Vagina (tissue), 2 donors: ENCODE measurements at places on chromosomes 11 and 22.

GRCh38 chr11:107669191-107669740, 42.6 kb downstream of the SLN start:
- H3K27me3 ChIP-seq: no peaks in the 10 kb centered on the region
- no peak overlapping the region for H3K27ac ChIP-seq
- H3K4me3 ChIP-seq: no peak overlapping the region
- H3K36me3 ChIP-seq: no peaks in the 10 kb centered on the region
- DNase-seq: no peak
- no peaks in the 10 kb centered on the region for H3K4me1 ChIP-seq

DNA sequence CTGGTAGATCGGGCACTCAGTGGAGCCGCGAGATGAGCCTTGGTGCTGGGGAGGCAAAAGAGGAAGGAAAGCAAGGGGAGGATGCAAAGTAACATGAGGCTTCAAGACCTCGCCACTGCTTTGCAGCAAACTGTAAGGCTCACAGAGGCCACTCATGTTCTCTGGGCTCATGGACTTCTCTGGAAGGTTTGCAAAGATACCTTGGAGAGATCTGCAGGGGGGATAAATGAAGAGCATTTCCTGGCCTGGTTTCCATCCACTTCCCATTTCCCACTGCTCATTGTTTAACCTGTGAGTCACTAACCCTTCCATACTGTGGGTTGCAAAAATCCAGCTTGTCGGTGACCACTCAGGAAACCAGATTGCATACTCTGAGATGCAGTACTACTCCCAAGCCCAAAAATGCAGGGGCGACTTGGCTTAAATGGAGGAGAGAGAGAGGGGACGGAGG, 38.5 kb downstream of the OSBP2 start:
- H3K27ac ChIP-seq: no peak overlapping the region
- no peaks in the 10 kb centered on the region for H3K36me3 ChIP-seq
- no peaks in the 10 kb centered on the region for H3K27me3 ChIP-seq
- H3K4me3 ChIP-seq: no peak overlapping the region
- no peak for DNase-seq

DNA sequence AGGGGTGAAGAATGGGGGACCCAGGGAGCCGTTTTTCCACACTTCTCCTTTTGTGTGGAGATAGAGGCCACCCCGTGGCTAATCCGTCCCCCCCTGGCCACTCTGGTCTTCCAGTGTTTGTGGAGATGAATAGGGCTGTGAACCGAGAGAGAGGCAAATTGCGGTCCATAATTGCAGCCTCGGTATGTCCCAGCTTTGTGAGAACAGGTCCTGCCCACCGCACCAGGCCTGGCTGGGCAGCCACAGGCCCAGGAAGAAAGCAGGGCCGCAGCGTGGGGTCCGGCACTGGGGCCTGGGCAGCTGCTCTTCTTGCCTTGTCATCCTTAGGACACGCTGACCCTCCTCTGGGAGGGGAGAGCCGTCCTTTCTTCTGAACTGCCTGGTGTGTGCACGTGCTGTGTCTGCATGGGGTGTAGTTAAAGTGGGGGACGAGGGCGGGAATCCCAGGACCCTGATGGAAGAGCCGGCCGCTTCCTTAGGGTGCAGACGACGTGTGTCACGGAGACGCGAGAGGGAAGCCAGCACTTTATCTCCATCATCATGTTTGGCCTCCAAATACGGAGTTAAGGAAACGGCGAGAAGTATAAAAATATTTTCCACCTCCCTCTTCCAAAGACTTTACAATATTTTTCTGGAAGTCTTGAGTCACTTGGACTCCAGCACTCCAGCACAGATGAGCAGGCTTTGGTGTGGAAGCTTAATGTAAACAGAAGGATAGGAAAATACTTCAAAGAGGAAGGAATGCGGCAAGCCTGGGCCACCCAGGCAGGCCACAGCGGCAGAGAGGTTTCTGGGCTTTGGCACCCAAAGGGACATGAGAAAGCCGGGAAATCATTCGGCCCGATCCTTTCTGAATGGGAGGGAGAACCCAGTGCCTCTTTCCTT, 1248.4 kb downstream of the BRD1 start:
- H3K36me3 ChIP-seq: no peaks in the 10 kb centered on the region
- no peak overlapping the region for H3K27ac ChIP-seq
- no peaks in the 10 kb centered on the region for H3K27me3 ChIP-seq
- no peaks in the 10 kb centered on the region for H3K4me1 ChIP-seq
- H3K4me3 ChIP-seq: no peak overlapping the region

DNA sequence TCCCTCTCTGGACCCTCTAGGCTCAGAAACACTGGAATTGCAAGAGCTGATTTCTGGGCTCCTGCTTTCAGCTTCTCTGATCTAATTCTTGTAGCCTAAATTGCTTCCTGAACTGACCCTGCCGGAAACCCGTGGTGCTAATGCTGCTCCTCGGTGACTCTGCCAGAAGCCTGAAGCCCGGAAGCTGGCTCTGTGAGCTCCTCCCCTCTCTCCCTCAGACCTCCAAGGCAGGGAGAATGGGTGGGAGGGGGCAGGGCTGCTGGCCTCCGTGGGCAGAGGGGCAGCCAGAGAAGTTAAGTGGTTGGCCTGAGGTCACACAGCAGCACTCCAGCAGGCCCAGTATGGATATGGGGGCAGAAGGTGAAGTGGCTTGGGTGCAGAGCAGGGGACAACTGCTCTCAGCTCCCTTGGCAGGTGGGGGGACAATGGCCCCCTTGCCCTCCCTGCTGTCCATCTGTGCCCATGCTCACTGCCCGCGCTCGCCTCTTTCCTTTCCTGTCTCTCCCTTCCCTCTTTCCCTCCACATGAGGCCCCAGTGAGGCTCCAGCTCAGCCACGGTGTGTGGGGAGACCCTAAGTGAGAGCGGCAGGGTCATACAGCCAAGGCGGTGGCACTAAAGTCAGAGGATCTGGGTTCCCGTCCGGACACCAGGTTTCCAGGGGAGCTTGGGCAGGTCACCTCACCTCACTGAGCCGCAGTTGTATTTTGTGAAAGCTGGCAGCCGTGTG, 16.2 kb downstream of the CAPN5 start:
- H3K4me1 ChIP-seq: peaks cover 24% of the 10 kb centered on the region
- H3K36me3 ChIP-seq: no peaks in the 10 kb centered on the region
- peak overlapping the region; percentile 45 for H3K27ac ChIP-seq
- no peak for DNase-seq
- H3K4me3 ChIP-seq: peak overlapping the region; percentile 1

DNA sequence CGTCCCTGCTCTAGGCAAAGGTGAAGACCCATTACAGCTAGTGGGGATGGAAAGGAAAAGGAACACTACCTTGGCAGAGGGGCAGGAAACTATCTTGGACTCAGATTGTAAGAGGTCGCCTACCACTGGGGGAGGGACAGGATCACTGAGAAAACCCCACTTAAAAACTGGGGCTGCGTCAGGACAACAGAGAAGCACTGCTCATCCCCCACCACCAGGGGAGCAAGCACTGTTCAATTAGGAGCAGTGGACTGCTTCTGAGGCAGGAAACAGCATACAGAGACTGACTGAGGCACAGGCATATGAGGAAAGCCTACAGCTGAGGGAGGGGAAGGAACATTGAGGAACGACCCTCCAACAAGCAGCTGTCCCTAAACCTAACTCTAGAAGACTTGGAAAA, 20.8 kb upstream of the DLAT start:
- no peak overlapping the region for H3K27ac ChIP-seq
- no peak overlapping the region for H3K4me3 ChIP-seq
- no peaks in the 10 kb centered on the region for H3K27me3 ChIP-seq
- no peak for DNase-seq

GRCh38 chr22:38304526-38304925, 12.7 kb downstream of the CSNK1E start:
- no peak overlapping the region for H3K4me3 ChIP-seq
- DNase-seq: no peak
- peaks cover 61% of the 10 kb centered on the region for H3K4me1 ChIP-seq
- peaks cover 3% of the 10 kb centered on the region for H3K36me3 ChIP-seq
- peak overlapping the region; percentile 21 for H3K27ac ChIP-seq
- H3K27me3 ChIP-seq: no peaks in the 10 kb centered on the region

GRCh38 chr22:19035474-19036228, 86.6 kb downstream of the DGCR2 start:
- H3K27me3 ChIP-seq: no peaks in the 10 kb centered on the region
- no peak overlapping the region for H3K4me3 ChIP-seq
- peaks cover 27% of the 10 kb centered on the region for H3K36me3 ChIP-seq
- H3K27ac ChIP-seq: no peak overlapping the region
- no peaks in the 10 kb centered on the region for H3K4me1 ChIP-seq

- no peak for DNase-seq
- H3K27ac ChIP-seq: no peak overlapping the region
- H3K36me3 ChIP-seq: no peaks in the 10 kb centered on the region
Measured at GRCh38 chr11:119615882-119616196, 113.2 kb downstream of the NECTIN1 start.

- no peaks in the 10 kb centered on the region for H3K36me3 ChIP-seq
- no peak overlapping the region for H3K4me3 ChIP-seq
- no peaks in the 10 kb centered on the region for H3K4me1 ChIP-seq
- H3K27me3 ChIP-seq: no peaks in the 10 kb centered on the region
Measured at GRCh38 chr11:31676280-31676982, 134.7 kb downstream of the PAX6 start.

DNA sequence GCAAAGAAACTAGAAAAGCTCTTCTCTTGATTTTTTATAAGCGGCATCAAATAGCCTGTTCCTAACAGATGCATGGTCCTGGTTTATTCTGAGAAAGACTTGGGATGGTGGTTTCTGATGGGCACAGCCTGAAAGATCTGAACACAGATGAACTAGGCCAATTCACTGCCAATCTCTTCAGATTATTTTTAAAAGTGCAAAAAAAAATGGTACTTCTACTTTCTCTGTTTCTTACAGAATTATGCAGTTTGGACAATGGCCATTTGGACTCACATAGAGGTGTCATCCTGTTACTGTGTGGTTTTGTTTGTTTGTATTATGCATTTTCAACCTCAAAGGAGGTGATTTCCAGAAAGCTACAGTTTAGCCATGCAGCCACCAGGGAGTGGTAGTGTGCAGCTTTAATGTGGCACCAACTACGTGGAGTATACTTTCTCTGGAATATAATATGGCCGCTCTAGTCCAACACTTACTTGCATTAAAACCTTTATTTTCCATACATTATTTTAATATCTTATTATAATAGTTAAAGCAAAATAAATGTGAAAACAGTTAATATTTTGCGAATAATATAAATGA, 469.8 kb upstream of the KIRREL3 start:
- H3K4me3 ChIP-seq: no peak overlapping the region
- no peaks in the 10 kb centered on the region for H3K36me3 ChIP-seq
- no peaks in the 10 kb centered on the region for H3K27me3 ChIP-seq
- no peak for DNase-seq
- no peak overlapping the region for H3K27ac ChIP-seq

GRCh38 chr22:46794491-46794890, 32.0 kb downstream of the TBC1D22A start:
- peaks cover 27% of the 10 kb centered on the region for H3K36me3 ChIP-seq
- H3K4me3 ChIP-seq: no peak overlapping the region
- no peak overlapping the region for H3K27ac ChIP-seq
- H3K4me1 ChIP-seq: peaks cover 23% of the 10 kb centered on the region

GRCh38 chr11:95156916-95157541, 67.4 kb downstream of the ENDOD1 start:
- no peaks in the 10 kb centered on the region for H3K27me3 ChIP-seq
- peak overlapping the region; percentile 55 for H3K27ac ChIP-seq
- no peaks in the 10 kb centered on the region for H3K36me3 ChIP-seq
- peaks cover 30% of the 10 kb centered on the region for H3K4me1 ChIP-seq

DNA sequence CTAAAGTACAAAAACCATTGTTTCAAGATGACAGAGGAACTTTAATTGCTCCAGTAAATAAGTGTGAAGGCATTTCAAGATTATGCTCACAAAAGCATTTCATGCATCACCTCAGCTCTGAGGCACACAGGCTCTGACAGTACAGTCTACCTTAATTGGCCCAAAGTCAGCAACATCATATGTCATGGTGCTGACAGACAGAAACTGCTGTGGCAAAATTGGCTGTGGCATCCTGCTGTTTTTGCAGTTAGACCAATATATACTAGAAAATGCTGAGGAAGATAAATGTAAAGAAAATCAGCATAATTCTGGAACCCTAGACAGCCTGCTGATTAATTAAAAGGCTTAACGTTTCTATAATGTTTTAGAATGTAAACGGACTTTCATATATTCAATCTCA, 34.9 kb upstream of the PPP2R1B start:
- H3K4me1 ChIP-seq: peaks cover 9% of the 10 kb centered on the region
- no peak overlapping the region for H3K27ac ChIP-seq
- DNase-seq: no peak
- no peak overlapping the region for H3K4me3 ChIP-seq
- H3K27me3 ChIP-seq: no peaks in the 10 kb centered on the region
- peaks cover 8% of the 10 kb centered on the region for H3K36me3 ChIP-seq

- peak overlapping the region; percentile 97 for H3K4me3 ChIP-seq
- no peaks in the 10 kb centered on the region for H3K36me3 ChIP-seq
- DNase-seq: no peak
- H3K27me3 ChIP-seq: no peaks in the 10 kb centered on the region
- H3K4me1 ChIP-seq: peaks cover 50% of the 10 kb centered on the region
- H3K27ac ChIP-seq: peak overlapping the region; percentile 95
Measured at GRCh38 chr22:36026741-36027140, 1.9 kb downstream of the RBFOX2 start.

DNA sequence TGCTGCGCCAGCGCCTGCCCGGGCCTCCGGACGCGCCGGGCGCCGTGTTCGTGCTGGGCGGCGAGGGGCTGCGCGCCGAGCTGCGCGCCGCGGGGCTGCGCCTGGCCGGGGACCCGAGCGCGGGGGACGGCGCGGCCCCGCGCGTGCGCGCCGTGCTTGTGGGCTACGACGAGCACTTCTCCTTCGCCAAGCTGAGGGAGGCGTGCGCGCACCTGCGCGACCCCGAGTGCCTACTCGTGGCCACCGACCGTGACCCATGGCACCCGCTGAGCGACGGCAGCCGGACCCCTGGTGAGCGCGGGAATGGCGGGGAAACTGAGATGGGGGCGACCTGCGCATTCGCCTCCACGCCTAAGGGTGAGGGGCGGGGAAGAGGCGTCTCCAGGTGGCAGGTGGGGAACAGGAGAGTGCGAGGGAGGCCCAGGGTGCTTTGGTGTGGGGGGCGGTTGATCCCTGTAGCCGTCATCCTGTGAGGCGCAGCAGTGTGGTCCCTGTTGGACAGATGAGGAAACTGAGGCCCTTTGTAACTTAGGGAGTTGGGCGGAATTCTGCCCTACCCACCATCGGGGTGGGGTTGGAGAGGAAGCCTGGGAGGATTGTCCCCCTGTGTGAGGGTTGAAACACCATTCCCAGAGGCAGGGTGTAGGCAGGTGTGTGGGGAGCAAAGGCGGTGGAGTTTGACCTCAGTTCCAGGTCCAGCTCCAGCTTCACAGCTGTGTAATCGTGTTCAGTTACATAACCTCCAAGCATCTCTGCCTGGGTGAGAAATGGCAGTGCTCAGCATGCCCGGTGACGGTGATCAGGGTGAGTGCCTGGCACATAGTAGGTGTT, 758 bp downstream of the PDXP start:
- no peaks in the 10 kb centered on the region for H3K27me3 ChIP-seq
- no peak overlapping the region for H3K27ac ChIP-seq
- peak overlapping the region; percentile 85 for H3K4me3 ChIP-seq
- no peak for DNase-seq

GRCh38 chr22:28198692-28199091, 279.6 kb upstream of the PITPNB start:
- H3K4me1 ChIP-seq: no peaks in the 10 kb centered on the region
- DNase-seq: no peak
- no peaks in the 10 kb centered on the region for H3K27me3 ChIP-seq

- no peaks in the 10 kb centered on the region for H3K36me3 ChIP-seq
- H3K4me1 ChIP-seq: peaks cover 100% of the 10 kb centered on the region
- no peak overlapping the region for H3K4me3 ChIP-seq
Measured at GRCh38 chr11:35170503-35170902, 31.5 kb downstream of the CD44 start.
